ENCODE measurements at places on chromosomes 16 and 17.

- no peak for DNase-seq
Observed at GRCh38 chr16:51062039-51062438, 89.0 kb downstream of the SALL1 start.

DNA sequence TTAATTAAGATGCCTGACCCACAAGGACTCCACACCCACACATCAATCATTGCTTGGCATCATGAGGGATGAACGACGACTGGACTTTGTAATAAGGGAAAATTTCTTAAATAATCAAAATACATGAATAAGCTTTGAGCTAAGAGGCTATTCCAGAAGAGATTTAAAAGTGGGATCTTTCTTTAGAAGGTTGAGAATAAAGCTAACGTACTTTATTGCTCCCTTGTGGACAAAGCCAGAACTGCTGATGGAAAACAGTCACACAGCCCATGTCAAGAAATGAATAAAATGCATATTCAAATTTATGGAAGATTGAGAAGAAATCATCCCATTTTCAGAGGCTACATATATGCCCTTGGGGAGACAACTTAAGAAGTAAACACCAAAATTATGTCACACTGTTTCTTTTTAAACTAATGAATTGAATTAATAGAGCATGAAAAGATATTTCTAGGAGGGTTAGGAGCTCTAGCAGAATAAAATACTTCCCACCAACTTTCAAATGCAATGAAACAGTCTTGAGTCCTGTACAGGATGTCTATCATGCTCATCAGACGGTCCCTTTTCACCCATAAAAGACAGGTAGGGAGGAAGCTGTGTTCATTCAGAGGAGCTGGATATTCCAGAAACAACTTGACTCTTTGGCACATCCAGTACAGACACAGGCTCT, 60.2 kb upstream of the PHOSPHO1 start:
- DNase-seq, result peak; percentile 53

- no peak for DNase-seq
Observed at GRCh38 chr16:69870761-69871160, 80.4 kb upstream of the CLEC18A start.

DNA sequence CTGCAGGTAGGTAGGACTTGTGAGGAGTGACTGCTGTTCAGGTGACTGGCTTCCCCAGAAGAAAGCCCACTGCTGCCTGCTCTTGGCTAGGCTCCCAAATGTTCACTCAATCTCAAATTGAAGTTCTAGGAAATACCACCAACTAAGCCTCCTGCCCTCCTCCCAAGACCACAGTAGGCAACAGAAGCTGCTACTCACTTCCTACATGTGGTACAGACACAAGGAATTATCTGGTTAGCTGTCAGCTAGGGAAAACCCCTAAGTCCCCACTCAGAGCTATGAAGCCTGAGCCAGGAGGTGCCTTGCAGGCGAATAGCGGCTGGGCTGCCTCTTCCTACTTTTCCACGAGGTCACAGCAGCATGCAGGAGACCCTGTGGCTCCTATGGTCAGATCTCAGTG, 4.9 kb downstream of the FBXO39 start:
- no peak for DNase-seq

DNA sequence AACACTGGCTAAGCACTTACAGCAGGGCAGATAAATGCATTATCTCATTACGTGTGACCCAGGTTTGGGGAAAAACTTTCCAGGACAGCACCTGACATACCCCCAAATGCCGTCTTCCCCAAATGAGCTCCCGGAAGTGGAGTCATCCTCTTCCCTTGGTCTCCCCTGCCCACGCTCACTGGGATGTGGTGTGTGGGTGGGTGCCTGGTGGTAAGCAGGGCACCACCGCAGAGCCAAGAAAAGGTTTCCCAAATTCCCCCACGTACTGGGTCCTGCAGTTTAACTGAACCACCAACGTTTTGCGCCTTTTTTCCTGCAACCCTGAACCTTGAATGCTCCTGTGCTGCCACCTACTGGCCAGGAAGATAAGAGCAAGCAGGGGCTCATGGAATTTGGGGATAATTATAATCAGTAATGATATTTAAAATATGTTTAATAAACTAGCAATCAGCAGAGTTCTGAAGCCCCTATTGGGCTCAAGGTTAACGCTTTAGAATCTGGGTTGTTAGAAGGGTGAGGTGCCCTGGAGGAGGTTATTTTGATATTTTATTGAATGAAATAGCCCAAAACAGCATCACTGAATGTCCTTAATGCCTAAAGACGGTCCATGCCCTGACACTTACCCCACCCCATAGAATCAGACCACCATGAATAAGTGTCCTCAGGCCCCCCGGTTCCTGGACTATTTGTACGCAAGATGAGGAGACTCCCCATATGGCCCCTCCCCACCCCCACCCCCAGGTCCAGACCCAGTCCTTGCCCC, 8.0 kb downstream of the SPPL2C start:
- DNase-seq, result peak; percentile 60

DNA sequence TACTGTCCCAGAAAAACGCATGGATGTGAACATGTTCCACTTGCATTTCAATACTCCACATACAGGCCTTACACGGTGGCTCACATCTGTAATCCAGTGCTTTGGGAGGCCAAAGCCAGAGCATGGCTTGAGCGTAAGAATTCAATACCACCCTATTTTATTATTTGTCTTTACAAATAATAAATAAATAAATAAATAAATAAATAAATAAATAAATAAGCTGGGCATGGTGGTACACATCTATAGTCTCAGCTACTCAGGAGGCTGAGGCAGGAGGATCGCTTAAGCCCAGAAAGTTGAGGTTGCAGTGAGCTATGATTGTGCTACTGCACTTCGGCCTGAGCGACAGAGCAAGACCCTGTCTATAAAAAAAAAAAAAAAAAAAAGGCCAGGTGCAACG, 53.9 kb downstream of the PLXDC1 start:
- no peak for DNase-seq

DNA sequence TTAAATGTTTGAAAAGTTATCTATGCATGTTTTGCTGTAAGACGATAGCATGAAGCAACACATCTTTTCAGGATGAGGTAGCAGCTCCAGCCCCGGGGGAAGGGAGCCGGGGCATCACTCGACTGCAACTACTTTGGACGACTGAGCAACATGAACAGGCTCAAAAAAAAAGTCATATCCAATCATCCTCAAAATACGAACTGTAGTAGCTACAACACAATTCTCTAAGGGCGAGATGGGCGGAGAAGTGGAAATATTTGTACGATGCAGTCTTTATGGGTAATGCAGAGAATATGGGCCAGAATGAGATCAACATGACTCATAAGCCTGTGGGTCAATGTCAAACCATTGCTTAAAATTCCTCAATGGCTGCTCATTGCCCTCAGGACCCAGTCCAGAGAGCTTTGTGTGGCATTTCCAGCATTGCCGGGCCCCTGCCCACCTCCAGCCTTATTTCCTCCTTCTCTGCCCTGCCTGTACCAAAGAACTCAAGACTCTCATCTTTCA, 17.7 kb upstream of the SMURF2 start:
- DNase-seq, result no peak

GRCh38 chr17:57506774-57507127, 238.3 kb downstream of the CCDC182 start:
- DNase-seq, result no peak

GRCh38 chr16:57799600-57800199, 2.6 kb downstream of the KIFC3 start:
- DNase-seq, result peak; percentile 26

GRCh38 chr16:29126057-29126494, 141.2 kb downstream of the LAT start:
- peak; percentile 77 for DNase-seq

GRCh38 chr17:74393346-74393942, 26.1 kb downstream of the GPR142 start:
- no peak for DNase-seq

GRCh38 chr16:51113236-51114125, 37.6 kb downstream of the SALL1 start:
- DNase-seq, result no peak

DNA sequence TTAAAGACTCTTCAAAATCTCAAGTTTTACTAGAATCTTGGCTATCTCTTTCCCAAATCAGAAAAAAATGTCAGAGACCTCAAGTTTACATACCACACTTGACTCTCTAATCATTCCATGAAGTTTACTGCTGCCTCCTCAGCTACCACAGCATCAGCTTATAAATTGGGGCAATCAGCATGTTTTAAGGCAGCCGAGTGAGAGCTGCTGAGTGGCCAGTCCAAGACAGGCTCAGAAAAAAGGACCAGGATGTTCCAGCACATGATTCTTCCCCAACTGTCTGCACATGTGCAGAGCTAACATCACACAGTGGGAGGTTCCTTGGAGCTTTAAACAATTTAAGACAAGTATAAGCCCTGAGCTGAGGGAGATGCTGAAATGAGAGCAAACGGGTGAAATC, 140.6 kb upstream of the NUDT7 start:
- no peak for DNase-seq

GRCh38 chr16:1770328-1771187, 785 bp downstream of the NME3 start:
- DNase-seq, result no peak

DNA sequence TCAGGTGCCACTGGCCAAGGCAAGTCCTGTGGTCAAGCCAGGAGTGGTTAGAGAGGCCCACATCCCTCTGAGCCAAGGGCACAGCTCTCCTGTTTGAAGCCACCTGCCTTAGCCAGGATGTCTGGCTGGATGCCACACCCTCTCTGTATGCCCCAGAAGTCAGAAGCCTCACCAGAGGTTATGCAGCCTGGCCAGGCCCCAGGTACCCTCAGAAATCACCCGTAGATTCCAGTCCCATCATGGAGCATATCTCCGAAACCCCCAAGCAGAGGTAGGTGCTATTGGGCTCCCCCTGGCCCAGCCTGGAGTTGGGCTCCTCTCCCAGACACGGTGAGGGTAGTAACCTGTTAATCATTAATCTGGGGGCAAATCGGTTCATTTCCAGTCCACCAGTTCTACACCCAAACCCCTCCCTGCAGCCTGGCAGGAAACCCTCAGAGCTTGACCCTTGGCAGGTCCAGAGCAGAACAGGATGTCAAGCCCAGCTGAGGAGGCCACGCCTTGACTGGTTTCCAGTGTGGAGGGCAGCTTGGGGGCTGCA, 60.6 kb upstream of the TMEM97 start:
- DNase-seq, result no peak

- DNase-seq, result peak; percentile 94
Observed at GRCh38 chr16:67480833-67481560, at the start of gene ATP6V0D1. Gene ATP6V0D1, minus strand, starts transcription at chr16:67481157. Its CDS starts 71 bp downstream, at chr16:67481086.

DNA sequence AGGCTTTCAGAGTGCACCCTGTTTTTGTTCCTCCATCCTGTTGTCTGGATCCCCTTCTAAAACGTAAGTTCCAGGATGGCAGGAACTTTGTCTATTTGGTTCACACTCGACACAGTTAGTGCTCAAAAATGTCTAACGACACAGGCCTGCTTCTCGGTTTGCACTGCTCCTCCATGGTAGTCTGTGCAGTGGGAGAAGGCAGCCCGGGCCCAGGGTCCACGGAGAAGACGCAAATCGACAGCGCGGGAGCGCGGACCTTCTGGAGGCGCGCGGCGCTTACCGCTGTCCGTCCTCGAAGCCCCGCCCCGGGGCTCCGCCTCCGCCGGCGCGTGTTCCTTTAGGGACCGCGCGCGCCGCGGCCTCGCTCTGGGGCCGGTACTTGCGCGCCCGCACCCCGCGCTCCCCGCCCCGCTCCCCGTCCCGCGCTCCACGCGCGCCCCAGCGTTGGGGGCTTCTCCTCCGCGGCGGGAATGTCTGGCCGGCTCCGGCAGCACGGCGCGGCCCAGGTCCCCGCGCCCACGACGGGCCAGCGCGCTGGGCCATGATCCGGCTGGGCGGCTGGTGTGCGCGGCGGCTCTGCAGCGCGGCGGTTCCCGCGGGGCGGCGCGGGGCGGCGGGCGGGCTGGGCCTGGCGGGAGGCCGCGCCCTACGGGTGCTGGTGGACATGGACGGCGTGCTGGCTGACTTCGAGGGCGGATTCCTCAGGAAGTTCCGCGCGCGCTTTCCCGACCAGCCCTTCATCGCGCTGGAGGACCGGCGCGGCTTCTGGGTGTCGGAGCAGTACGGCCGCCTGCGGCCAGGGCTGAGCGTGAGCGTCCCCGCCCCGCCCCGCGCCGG, at the start of gene NT5M:
NT5M (plus strand) TSS at position 364 of the 837 bp plus-strand sequence; CDS start at position 542, 178 bp downstream.
- peak; percentile 29 for DNase-seq

DNA sequence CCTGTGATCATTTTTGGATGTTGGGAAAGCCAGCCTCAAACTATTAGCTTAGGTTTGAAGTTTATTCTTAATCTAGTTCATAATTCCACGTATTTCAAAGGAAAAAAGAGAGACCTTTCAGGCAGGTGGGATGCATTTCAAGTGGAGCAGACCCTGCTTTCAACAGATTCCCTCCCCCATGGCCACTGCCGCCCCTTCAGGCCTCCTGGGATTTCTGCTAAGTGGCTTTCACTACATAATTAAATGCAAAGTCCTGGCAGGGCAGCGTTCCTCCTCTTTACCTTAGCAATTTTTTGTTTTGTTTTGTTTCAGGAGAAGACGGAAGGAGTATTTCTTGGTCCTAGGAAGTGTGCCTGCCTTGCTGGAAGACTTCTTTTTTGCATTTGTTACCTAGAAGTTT, 36.6 kb downstream of the MAF start:
- no peak for DNase-seq

DNA sequence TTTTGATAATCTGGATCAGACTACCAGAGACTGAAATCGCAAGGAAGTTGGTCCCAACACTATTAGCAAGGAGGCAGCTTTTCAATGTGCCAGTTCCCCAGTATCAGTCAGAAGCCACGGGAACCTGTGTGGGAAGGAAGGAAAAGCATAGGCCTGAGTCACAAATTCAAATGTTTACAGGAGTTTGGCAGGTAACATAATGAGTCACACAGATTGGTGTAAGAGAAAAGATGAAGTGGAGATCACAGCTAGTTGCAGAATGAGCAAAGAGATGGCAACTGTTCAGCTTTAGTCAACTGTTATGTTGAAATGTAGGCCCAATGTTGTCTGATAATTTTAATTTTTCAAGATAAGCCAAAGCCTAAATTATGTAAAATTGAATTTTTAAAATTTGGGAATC, 28.1 kb upstream of the ITGA2B start:
- DNase-seq, result no peak

DNA sequence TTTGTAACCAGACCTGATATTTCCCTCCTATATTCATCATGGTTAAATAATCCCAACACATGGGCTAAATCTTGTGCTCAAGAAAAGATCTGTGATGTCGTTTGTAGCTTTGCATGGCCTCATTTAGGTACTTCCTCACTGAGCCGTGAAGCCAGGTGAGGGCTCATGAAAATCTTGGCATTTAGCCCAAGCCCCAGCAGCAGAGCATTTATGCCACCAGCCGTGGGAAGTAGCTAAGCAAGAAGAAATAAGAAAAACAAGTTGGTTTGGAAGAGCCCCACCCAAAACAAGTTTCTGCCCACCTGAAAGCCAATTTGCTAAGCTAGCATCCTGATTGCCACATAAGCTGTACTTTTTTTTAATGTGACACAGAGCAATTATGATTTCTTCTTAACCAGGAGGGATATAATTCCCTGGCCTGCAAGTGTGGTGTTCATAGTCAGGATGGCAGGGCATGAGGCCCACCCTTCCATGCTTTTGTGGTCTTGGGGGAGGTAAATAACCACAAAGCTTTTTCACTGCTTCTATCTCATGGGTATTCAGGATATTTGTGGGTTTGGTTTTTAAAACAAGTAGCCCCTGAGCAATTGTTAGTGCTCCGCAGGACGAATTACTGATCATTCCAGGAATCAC, 10.5 kb downstream of the TMIGD1 start:
- DNase-seq, result peak; percentile 40

- no peak for DNase-seq
Observed at GRCh38 chr16:85431431-85432124, 181.5 kb upstream of the GSE1 start.
